Calu3 (cell line): ENCODE measurements at places on chromosomes 4 and X. TPM values are rescaled to one million over a fixed set of nuclear protein-coding genes. Genes with fewer than 3 reads are reported as not detected.

Gene ENOPH1
- 43.3 and 43.6 TPM in 2 replicates for total RNA-seq

DNA sequence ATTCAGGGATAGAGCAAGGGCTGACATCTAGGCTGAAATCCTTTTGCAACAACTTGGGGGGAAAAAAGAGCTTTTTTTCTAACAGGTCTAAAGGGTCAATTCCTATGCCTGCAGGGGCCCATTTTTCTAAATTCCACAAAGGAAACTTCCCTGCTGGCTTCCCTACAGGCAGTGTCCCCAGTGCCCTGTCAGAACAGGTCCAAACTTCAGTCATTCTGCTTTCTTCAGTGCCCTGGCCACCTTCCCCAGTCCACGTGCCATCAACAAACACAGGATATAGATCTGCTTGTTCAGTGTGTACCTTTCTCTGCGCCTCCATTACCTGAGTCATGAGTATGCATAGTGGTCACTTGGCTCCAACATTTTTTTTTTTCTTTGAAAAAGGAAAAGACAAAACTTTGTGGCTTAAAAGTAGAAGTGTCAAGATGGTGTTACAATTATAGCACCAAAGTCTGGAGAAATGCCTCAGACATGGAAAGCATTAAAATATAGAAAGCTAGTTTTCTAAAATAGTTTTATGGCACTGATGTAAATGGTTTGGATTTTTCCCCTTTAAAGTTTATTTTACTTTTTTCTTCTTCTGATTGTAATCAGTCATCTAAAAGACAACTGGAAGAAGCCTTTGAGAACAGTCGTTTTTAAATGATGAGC lies 84.0 kb upstream of the JADE1 start:
- no peak for DNase-seq
- H3K27ac ChIP-seq = no peak overlapping the region
- no peaks in the 10 kb centered on the region for H3K27me3 ChIP-seq

Gene RPA4
- 1.3 and 1.4 TPM in 2 replicates for total RNA-seq

DNA sequence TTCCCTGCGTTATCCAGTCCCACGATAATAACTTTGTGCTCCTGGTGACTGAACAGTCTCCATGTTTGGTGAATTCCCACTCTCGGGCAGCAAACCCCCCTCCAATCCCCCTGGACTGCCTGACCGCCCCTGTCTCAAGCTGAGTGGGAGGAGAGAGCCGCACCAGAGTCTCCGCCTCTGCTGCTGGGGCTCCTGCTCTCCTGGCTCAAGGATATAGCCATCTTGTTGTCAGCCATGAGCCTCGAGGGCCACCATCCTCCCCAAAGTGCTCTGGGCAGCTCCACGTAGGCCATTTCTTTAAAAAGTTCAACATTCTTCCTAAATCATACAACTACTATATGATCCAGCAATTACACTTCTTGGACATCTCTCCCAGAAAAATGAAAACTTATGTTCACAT lies 49.3 kb upstream of the PGRMC1 start:
- no peaks in the 10 kb centered on the region for H3K4me1 ChIP-seq
- H3K4me3 ChIP-seq = no peak overlapping the region
- H3K36me3 ChIP-seq = no peaks in the 10 kb centered on the region
- H3K27me3 ChIP-seq = peaks cover 33% of the 10 kb centered on the region

Gene F8A2
- total RNA-seq = not detected in 2 replicates

GRCh38 chrX:31706466-31706865 lies 634.6 kb upstream of the FTHL17 start:
- no peak overlapping the region for H3K27ac ChIP-seq
- no peaks in the 10 kb centered on the region for H3K4me1 ChIP-seq
- no peak for DNase-seq
- no peaks in the 10 kb centered on the region for H3K36me3 ChIP-seq
- H3K4me3 ChIP-seq = no peak overlapping the region
- no peaks in the 10 kb centered on the region for H3K27me3 ChIP-seq

- H3K4me3 ChIP-seq = no peak overlapping the region
- H3K27me3 ChIP-seq = no peaks in the 10 kb centered on the region
- no peak overlapping the region for H3K27ac ChIP-seq
- peaks cover 27% of the 10 kb centered on the region for H3K36me3 ChIP-seq
- DNase-seq = no peak
- H3K4me1 ChIP-seq = no peaks in the 10 kb centered on the region
These were observed 7.3 kb upstream of the IRAK1 start for GRCh38 chrX:154027022-154027402.

Gene SLC4A4
- 14.6 TPM in 2 replicates for total RNA-seq

Gene NXF2B
- total RNA-seq = not detected in 2 replicates
